NT2/D1 (cell line): ENCODE measurements at places on chromosomes 1 and 21.

DNA sequence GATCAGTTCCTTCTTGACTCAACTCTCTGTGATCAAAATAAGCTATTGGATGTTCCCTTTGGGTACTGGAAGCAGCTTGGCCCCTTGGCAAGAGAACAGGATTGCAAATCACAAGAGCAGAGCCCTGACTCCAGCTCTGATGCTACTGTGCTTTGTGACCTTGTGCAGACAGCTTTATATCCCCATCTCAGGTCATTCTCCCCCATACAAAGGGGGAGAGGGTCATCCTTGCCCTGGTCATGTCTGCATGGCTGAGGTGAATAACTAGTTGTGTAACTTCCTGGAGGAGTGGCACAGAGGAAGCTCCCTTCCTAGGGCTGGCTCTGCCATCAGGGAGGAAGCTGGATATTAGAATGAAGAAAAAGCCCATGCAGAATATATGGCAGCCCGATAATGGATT lies 142.9 kb downstream of the DHRS3 start:
- no peak for DNase-seq

GRCh38 chr1:219990782-219991510 lies 55.4 kb downstream of the EPRS1 start:
- peak; percentile 13 for DNase-seq

- peak; percentile 43 for DNase-seq
Observed at GRCh38 chr1:66271216-66271903, 262.6 kb upstream of the SGIP1 start.

- no peak for DNase-seq
Observed at GRCh38 chr1:177586429-177586828, 383.4 kb downstream of the SEC16B start.

DNA sequence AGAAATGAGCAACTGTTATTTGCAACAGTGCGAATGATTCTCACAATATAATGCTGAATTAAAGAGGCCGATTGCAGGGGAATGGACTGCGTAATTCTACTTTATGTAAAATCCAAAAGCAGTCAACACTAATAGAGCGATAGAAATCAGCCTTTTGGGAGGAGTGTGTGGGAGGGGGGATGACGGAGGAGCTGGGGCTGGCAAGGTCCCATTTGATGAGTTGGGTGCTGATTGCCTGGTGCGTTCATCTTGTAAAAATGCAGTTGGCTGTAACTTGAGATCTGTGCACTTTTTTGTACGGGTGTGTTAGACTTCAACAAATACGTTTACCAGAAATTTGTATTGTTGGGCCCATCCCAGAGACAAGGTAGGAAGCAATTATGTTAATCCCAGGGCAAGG lies 20.7 kb downstream of the TNFRSF8 start:
- DNase-seq = no peak
